ENCODE measurements at places on chromosomes 5 and 9. TPM values are rescaled to one million over a fixed set of nuclear protein-coding genes. Genes with fewer than 3 reads are reported as not detected.
A peak's percentile ranks its signal among the peaks of the same experiment; 100 is the strongest.

The IFNA1 gene
- polyA plus RNA-seq: not detected

The CAMK4 gene
- polyA plus RNA-seq: 2.6 TPM

The SAXO1 gene
- not detected for polyA plus RNA-seq

The TMEM215 gene
- not detected for polyA plus RNA-seq

The LYRM7 gene
- 2.5 TPM for polyA plus RNA-seq

- DNase-seq: no peak
- H3K4me3 ChIP-seq: no peak overlapping the region
- no peaks in the 10 kb centered on the region for H3K27me3 ChIP-seq
- H3K27ac ChIP-seq: no peak overlapping the region
- no peaks in the 10 kb centered on the region for H3K4me1 ChIP-seq
These were observed 15.0 kb downstream of the CDH10 start for GRCh38 chr5:24629798-24630197.

DNA sequence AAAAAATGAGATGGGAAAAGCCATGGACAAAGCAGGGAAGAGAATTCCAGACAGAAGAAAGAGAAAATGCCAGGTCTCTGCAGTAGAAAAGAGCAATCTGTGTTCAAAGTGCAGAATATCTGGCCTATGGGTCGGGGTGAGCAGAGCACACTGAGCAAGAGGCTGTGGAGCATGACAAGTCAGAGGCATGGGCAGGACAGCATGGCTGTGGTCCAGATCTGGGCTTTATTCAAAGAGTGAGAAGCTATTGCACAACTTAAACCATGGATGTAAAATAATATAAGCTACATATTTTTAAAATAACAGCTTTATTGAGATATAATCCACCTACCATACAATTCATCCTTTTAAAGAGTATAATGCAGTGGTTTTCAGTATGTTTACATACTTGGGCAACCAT is 133.1 kb upstream of the SPDL1 start:
- no peak for DNase-seq
- H3K4me3 ChIP-seq: no peak overlapping the region
- H3K36me3 ChIP-seq: no peaks in the 10 kb centered on the region
- no peaks in the 10 kb centered on the region for H3K27me3 ChIP-seq

GRCh38 chr9:135070198-135070951 is 17.1 kb upstream of the OLFM1 start:
- H3K27ac ChIP-seq: no peak overlapping the region
- H3K27me3 ChIP-seq: peaks cover 6% of the 10 kb centered on the region
- no peaks in the 10 kb centered on the region for H3K4me1 ChIP-seq
- H3K36me3 ChIP-seq: no peaks in the 10 kb centered on the region
- DNase-seq: no peak

DNA sequence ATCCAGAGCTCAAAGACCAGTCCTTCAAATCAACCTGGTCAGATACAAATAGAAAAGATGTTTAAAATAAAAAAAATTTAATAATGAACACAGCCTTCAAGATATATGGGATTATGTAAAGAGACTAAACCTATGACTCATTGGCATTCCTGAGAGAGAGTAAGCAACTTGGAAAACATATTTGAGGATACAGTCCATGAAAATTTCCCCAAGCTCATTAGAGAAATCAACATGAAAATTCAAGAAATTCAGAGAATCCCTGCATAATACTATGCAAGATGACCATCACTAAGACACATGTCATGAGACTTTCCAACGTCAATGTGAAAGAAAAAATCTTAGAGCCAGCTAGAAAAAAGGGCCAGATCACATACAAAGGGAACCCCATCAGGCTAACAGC is 512.9 kb upstream of the PTGER4 start:
- no peaks in the 10 kb centered on the region for H3K27me3 ChIP-seq
- peak; percentile 44 for DNase-seq

DNA sequence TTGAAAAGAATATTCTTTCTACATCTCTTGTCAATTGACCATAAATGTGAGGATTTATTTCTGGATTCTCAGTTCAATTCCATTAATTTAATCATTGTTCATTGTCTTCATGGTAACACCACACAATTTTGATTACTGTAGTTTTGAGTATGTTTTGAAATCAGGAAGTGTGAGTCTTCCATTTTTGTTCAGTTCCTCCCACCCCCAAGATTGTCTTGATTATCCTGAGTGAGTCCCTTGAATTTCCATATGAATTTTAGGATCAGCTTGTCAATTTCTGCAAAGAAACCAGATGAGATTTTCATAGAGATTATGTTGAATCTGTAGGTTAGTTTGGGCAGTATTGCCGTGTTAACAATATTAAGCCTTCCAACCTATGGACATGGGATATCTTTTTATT is 9.5 kb downstream of the CYFIP2 start:
- no peaks in the 10 kb centered on the region for H3K27me3 ChIP-seq
- no peak overlapping the region for H3K27ac ChIP-seq
- H3K4me3 ChIP-seq: no peak overlapping the region
- DNase-seq: no peak
- no peaks in the 10 kb centered on the region for H3K36me3 ChIP-seq

DNA sequence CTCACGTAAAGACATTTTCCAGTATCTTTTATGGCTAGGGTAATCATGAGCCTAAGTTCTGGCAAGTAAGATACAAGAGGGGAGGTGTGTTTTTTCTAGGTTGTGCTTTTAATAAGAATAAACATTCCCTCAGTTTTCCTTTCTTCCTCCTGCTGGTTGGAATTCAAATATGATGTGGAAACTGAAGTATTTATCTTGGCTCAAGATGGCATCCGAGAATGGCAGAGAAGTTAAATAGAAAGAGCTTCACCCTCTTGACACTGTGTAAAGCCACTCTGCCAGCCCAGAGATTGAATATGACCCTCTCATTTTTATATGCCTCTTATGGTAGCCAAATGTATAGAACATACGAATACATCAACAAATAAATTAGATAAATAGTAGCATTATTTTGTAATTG is 438.4 kb downstream of the ISL1 start:
- no peak overlapping the region for H3K4me3 ChIP-seq
- no peaks in the 10 kb centered on the region for H3K36me3 ChIP-seq
- H3K27ac ChIP-seq: no peak overlapping the region
- DNase-seq: no peak

GRCh38 chr9:137484551-137485315 is 25.6 kb upstream of the NSMF start:
- peaks cover 28% of the 10 kb centered on the region for H3K27me3 ChIP-seq
- H3K27ac ChIP-seq: no peak overlapping the region
- no peak for DNase-seq

DNA sequence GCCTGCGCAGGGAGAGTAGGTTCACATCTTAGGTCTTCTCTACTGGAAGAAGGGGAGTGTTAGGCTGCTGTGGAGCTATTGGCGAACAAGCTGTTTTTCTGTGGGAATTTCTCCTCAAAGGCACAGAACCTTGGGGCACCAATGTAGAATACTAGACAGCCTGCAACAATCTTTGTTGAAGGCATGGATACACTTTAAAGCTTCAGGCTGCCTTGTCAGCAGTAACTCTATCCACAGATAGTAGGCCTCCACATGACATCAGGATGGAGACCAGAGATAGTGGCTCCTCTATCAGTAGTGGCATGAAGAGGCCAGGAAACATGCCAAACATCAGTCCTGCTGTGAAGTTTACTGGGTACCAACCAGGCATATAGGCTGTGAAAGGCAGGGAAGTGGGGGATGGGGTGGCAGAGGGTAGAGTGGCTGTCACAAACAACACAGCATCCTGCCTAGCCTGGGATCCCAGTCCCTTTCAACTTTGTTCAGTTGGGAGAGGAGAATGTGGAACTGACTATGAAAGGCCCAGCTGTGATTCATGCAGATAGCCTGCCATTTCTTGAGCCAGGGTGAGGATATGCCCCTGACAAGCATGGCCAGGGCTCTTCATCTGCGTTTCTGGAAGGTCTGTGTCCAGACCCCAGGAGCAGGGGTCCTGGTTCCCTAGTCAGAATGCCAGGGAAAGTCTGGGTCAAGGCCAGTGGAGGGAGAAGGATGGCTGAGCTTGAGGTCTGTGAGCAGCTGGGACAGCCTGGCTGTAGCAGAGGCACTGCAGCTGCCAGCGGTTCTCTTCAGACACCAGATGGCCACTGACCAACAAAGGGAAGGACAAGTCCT is 1.0 kb upstream of the HK3 start:
- peak; percentile 5 for DNase-seq
- no peaks in the 10 kb centered on the region for H3K4me1 ChIP-seq
- H3K36me3 ChIP-seq: peaks cover 17% of the 10 kb centered on the region
- peaks cover 6% of the 10 kb centered on the region for H3K27me3 ChIP-seq
- no peak overlapping the region for H3K4me3 ChIP-seq

DNA sequence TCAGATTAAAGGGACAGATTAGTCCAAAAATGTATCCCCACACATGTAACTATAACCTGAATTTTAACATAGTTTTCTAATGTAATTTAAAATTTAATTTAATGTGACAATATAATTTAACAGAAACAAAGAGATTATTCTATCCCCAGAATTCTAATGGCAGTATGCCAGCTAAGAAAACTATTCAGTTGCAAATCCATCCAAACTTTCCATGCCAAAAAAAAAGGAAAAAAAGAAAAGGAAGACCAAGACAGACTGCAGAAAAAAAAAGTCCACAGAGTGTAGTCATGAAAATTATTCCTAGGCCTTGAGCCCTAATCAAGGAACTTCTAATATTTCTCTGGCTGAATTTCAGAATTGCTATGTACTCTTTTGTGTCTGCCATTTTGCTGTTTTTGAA is 217.6 kb downstream of the CDH18 start:
- no peaks in the 10 kb centered on the region for H3K4me1 ChIP-seq
- no peak overlapping the region for H3K4me3 ChIP-seq
- H3K36me3 ChIP-seq: no peaks in the 10 kb centered on the region
- no peaks in the 10 kb centered on the region for H3K27me3 ChIP-seq

DNA sequence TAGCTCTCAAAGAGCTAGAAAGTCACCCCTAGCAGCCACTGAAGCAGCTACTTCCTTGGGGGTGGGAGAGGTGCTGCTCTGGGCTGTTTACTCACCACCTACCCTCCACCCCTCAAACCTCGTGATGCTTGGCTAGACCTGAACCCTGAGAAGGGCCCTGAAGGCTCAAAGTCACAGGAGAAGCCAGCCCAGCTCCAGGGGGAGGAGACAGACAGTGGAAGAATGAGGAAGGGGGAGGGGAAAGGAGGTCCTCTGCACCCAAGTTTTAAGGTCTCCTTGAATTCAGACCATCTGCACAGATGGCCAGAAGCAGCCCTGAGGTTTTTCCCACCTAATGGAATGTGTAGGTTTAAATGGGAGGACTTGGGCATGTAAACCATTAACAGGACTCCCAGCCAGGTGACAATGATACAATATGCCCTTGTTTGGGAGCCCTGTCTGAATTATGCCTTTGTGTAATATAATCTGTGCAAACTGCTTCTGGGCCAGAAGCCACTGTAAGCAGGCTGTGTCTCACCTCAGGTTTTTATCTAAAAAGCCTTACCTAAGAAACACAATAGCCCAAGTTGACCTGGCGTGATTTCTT is 180.5 kb downstream of the PIK3R1 start:
- DNase-seq: no peak
- no peak overlapping the region for H3K27ac ChIP-seq
